ENCODE measurements at places on chromosomes 12 and 14.

- DNase-seq: no peak
These were observed 174.1 kb upstream of the PLXNC1 start for GRCh38 chr12:93974252-93974651.

- no peak for DNase-seq
These were observed 16.7 kb upstream of the TTC9 start for GRCh38 chr14:70624972-70625371.

- DNase-seq: no peak
These were observed 4.0 kb upstream of the ZNF385A start for GRCh38 chr12:54388237-54389133.

GRCh38 chr12:31234053-31234840, 91.7 kb downstream of the SINHCAF start:
- DNase-seq: no peak

DNA sequence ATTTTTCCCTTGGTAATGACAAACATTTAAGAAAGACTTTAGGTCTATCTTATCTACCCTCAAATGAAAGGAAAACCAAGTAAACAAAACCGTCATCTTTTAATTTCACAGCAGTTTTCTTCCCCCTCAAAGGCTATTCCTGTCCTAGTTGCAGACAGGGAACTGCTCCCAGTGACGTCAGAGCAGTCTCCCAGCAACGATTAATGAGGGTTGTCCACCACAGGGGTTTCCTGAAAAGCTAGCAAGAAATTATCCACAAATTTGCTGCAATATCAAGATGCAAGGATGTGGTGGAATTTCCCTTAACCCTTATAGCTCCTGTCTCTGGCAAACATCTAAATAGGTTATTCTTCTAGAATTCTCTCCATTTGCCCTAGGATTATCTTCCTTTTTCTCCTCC, 89.1 kb upstream of the STAC3 start:
- DNase-seq: peak; percentile 87

- peak; percentile 13 for DNase-seq
These were observed 5.9 kb upstream of the GSC start for GRCh38 chr14:94775871-94776210.

DNA sequence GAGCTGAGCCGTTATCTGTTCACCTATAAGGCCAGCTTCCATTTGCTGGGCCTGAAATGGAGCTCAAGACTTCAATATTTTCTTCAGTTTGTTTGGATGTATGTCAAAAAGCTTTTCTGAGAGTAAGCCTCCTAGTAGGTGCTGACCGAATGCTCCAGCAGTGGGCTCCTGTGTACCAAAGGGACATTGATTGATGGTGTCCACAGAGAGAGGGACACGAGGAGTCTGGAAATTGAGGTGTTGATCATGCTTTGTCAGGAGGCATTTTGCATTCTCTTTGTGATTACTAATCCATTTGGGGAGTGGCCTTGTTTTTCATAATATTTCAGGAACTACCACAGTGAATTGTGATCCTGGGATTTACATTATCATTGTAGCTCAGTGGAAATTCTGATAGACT, 107.7 kb upstream of the SLC38A2 start:
- no peak for DNase-seq

Measured in IMR-90 (cell line).